Stimulated activated CD4-positive, alpha-beta T cell treated with anti-CD3 and anti-CD28 coated beads, TNF-alpha, amount 100 ng/mL, for 1 hour (primary cell): ENCODE measurements at places on chromosomes 5 and 9.

GRCh38 chr5:58462623-58463230 lies 2.8 kb upstream of the PLK2 start:
- DNase-seq = no peak

DNA sequence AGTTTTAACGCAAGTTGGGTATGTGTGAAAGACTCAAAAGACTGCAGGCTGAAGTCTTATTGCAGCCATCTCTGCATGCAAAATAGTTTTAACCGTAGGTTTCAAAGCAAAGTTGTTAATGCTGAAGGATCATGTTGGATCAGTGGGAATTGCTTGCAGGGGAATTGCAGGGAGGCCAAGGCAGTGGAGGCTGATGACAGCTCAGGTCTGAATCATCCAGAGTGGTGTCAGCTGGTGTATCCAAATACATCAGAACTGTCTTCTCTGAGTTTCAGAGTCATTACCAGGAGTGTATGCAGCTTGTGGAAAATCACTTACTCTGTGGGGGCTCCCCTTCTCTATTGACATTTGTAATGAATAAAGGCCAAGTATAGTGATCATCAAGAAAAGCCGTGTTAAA lies 435.7 kb downstream of the SH3GL2 start:
- DNase-seq = no peak

DNA sequence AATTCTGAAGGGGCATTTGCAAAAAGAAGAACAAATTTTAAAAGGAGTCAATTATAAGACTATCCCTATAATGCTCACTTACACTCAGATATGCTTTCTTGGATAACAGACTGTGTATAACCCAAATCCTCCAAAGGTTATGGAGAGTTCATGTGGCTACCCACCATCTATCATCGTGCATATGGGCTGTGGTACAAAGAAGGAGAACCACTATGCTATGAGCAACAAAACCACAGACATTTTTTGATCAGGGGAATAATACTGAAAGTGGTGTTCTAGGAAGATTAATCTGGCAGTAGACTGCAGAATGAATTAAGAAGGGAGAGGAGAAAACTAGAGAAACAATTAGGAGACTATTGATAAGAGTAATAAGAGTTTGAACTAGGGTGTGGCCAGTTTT lies 16.8 kb downstream of the NR3C1 start:
- no peak for DNase-seq

GRCh38 chr9:86061972-86062739 lies 37.2 kb downstream of the GOLM1 start:
- no peak for DNase-seq

DNA sequence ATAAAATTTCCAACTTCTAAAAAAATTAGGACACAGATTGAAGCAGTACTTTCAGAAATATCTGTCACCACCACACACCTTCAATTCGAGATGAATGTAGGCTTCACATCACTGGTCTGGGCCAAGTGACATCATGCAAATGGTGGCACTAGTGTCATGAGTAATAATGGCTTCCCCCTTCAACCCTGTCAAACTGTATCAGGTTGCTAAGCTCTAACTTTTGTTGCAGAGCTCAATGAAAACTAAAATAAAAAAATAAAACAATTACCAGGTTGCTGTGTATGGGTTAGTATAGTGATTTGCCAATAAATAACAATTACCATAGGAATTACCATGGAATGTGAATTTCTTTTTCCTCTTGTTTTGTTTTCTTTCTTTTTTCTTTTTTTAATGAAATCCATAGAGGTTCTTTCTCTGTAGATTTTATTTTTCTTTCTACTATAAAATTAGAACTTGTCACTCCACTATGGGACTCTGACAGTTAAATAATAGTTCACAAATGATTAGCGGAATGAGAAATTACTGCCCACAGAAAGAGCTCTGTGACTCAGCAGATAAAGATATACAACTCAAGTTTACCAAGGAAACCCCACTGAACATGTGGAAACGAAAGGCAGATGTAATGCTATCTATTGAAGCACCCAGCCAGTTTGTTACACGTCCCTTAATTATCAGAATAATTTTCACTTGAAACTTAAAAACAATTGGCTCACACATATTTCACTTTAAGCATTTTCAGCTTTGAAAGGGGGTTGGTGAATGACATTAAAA lies 783.8 kb upstream of the WWC1 start:
- DNase-seq = no peak

GRCh38 chr9:105127863-105128220 lies 116.6 kb upstream of the SLC44A1 start:
- DNase-seq = peak; percentile 35

DNA sequence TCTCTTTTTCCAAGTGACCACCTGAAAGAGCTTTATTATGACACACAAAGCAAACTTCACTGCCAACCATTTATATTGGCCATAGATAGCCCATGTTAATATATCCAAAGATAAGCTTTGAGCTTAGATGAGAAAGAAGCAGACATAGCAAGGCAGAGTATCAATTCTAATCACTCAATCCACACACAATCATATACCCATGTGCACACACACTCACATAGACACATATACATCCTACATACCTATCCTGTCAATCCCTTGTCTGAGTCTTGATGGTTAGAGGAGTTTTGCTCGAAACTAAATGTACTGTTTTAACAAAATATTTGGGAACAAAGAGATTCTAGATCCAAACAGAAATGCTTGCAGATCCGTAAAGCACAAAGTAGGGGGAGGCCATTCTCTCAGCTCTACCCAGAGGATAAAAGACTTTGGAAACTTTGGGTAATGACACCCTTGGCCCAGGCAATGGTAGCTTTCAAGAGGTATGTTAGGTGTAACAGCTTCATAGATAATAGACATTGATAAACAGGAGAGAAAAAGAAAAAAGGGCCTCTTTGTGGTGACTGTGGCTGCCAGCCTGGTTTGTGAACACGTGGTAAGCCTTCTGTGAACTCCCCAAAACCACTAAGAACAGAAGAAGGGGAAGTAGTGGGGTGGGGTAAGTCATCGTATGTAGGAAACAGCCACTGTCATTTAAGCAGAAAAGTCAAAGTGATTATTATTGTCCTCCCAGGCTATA lies 121.6 kb downstream of the TLR4 start:
- DNase-seq = peak; percentile 3

DNA sequence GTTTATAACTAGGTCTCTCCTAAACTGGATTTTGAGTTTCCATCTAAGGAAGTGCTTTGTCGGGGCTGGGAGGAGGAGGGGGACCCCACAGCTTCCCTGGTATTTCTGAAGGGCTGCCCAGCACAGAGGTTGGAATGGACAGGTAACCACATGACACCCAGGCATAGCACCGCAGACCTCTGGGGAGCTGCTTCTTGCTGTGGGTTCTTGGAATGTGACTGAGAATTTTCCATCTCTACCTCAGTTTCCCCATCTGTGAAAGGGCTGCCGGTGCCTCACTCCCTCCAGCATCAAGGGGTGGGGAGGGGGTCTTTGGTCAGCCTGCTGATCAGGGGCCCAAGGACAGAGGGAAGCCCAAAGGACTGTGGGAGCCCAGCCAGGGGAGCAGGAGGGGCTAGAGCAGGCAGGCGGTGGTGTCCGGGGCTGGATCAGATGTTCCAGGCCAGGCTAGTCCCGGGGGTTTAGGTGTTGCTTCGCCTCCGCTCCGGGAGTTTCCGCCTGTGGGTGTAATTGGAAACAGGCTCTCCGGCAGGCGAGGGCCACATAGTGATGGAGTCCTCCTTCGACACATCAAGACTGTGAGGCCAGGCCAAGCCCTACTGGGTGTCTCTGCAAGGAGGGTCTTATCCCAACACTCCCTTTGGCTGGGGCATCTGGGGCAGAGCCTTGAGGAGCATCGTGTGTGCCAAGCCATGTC lies 3.3 kb downstream of the OLFML2A start:
- no peak for DNase-seq

DNA sequence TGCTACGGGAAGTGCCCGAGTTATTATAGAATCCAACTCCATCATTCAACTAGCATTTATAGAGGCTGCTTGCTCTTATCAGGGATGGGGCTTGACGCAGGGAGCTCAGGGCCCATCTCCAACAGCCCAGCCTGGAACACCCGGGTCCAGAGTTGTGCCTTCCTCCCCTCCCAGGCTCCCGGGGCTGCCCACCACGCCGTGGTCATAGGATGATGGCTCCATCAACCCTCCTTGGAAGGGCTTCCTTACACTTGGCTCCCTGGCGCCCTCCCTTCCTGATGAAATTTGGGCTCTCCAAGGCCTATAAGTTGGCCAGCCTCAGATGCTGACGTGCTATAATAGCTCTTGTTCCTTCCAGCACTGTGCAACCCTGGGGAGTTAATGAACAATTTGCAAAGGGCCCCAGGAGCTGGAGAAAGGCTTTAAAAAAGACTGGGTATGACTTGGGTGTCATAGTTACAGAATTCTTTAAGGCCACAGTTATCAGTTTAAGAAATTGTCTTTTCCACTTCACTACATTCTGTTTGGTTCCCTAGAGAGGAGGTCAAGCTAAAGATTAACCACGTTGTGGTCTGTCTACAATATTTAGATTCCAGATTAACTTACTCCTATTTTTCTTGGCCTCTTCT lies 42.5 kb upstream of the GADD45G start:
- no peak for DNase-seq

GRCh38 chr5:175658299-175659145 lies 651 bp downstream of the HRH2 start:
- DNase-seq = no peak

- no peak for DNase-seq
Observed at GRCh38 chr5:111676466-111676865, 80.5 kb downstream of the NREP start.

GRCh38 chr5:157479612-157480510 lies 19.8 kb downstream of the NIPAL4 start:
- no peak for DNase-seq

DNA sequence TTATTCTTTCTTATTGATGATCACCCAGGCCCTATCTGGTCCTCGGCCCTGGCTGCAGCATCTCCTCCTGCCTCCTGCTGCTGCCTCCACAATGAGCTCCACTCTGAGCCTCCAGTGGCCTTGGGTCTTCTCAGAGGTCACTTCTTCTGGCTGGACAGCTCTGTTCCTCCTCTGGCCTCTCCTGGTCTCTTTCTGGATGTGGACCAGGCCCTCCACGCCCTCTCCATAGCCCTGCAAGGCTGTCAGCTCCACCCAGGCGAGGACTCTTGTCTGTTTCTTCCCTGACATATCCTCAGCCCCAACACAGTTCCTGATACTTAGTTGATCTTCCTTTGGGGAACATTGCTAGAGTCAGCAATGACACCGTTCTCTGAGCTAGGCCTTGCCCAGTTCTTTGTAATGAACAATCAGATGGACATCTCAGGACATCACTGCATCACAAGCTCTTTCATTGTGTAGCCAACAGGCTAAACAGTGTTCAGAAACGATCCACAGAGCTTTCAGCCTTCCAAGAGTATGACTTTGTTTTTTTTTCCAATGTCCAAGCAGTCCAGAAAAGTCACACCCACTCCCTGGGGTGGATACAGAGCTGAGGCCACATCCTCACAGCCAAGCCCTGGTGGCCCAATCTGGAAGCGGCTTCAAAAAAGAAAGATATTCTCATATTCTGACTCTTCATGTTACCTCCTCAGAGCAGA lies 62.5 kb upstream of the DNAH5 start:
- no peak for DNase-seq

DNA sequence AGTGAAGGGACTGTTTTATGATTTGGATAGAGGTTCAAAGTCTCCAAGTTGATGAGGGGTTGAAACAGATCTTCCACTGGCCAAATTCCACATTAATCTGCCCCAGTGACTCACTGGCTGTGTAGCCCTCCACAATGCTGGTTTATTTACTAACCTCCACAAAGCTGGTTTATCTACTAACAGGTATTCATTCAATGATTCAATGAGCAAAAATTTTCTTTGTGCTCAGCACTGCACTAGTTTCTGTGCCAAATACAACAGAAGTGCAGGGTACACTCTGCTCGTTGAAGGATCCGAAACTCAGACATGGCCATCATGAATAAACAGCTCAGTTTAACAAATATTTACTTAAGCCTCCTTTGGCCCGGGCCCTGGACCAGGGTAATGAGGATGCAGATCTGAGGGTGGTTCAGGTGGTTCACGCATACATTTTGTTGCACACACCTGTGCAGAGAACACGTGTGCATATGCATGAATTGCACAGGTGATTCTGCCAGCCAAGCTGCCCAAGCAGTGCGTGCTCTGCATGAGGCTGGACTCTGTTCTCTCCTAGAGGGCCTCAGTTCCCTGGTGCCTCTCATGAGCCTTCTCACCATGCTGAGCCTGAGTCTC lies 71.0 kb downstream of the SH3PXD2B start:
- no peak for DNase-seq

- DNase-seq = no peak
Observed at GRCh38 chr5:174413567-174414314, 310.6 kb upstream of the MSX2 start.

GRCh38 chr5:175654339-175654738 lies 3.5 kb upstream of the HRH2 start:
- no peak for DNase-seq

DNA sequence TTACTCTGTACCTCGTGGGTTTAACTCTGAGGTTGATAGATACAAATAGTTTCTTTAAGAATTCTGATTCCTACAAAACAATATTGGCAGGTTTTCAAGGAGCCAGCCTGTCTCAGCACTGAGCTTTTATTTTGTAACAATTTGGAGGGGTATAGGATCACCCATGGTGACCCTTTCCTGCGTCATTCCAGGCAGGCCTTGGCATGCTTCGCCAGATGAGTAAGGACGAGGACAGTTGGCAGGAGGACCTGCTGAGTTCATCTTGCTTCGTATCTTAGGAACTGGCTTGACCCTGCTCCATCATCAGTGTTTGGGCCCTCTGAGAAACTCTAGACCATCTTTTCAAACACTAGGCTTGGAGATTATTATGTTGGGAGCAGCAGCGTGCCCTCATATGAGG lies 17.9 kb downstream of the ZNF462 start:
- no peak for DNase-seq

GRCh38 chr9:93092251-93092991 lies 3.6 kb upstream of the CARD19 start:
- DNase-seq = no peak

DNA sequence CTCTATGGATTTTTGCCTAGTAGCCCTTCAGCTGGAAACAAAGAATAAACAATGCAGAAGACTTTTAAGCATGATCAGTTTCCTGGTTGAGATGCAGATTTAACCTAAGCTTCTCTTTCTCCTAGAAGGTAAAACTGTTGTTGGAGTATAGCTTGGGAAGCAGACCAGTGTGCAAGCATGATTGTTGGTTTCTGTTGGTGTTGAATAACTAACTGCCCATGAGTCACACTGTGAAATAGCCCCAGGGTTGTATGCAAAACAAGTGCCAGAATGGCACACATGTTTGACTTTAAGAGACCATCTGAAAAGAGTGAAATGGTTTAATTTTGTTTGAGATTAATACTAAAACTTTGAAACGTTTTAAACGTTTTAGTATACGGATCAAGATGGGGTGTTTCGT lies 227.1 kb downstream of the ARHGEF28 start:
- no peak for DNase-seq

GRCh38 chr9:27212621-27213020 lies 84.3 kb downstream of the EQTN start:
- no peak for DNase-seq

DNA sequence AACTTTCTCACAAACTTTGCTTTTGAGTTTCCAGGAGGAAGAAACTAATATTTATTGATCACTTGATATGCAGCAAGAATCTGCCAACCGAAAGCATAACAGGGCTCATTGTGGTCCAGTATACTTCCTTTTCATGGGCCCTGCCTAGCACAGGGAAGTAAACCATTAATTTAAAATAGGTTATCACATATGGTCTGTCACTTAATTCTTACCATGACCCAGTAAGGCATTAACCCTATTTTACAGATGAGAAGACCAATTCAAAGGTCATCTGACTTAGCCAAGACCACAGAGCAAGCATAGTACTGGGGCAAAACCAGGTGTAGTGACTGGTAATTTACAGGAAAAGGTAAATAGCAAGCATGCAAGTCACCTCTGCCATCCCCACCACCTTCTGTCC lies 336.9 kb upstream of the DMAC1 start:
- no peak for DNase-seq
